Activated CD4-positive, alpha-beta T cell treated with anti-CD3 and anti-CD28 coated beads for 1 hour (primary cell): ENCODE measurements at places on chromosomes 6 and 20.

DNA sequence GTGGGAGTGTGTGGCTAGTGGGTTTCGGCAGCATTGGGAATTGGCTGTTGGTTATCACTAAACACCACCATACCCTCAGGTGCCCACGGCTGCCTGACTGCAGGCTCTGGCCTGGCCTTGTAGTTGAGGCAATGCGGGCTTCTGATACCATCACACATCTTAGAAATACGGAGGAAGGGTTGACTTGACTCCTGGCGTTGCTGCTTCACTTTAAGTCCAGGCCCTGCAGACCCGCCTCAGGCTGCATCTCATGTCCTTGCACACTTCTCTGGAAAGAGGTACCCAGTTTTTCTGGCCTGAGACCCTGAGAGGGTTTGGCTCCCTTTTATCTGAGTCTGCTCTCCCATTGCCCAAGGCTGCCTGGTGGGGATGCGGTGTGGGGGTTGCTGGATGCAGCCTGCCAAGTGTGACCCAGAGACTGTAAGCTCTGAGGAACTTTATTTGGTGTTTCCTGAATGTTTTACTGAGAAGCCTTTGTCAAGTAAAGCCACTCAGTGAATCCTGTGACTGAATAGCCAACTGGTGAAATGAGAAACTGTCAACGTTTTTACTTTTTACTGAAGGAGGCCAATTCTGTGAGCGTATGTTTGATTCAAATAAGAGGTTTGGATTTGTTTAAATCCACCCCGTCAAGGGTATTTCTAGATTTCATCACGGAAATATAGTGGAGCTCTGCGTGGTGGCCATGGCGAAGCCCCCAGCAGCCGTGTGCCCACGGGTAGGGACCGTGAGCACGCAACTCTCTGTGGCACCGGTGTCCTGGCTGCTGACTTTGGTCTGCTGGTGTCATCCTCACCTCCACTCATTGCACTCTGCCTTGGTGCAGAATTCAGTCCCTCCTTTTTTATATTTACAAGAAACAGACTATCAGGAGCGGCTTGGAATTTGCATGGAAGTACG is 160.1 kb downstream of the DTNBP1 start:
- DNase-seq: no peak

GRCh38 chr6:138432063-138432356 is 28.0 kb downstream of the HEBP2 start:
- DNase-seq: no peak

- DNase-seq: no peak
Measured at GRCh38 chr20:51187261-51187660, 164.4 kb upstream of the KCNG1 start.

DNA sequence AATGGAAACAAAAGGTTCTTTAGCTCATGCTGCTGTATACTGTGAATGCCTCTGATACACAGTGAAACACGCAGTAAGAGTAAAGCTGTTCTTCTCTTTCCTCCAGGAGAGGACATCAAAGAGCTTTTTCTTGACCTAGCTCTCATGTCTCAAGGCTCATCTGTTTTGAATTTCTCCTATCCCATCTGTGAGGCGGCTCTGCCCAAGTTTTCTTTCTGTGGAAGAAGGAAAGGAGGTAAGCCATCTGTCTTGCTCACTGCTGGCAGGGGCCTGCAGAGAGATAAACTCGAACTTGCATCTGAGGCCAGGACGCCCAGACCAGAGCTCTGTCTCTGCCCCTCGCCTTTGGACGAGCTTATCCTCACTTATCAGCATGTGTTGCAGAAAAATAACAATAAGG is 37.7 kb downstream of the LY86 start:
- DNase-seq: no peak

GRCh38 chr6:166726201-166726600 is 99.2 kb upstream of the RPS6KA2 start:
- DNase-seq: no peak

DNA sequence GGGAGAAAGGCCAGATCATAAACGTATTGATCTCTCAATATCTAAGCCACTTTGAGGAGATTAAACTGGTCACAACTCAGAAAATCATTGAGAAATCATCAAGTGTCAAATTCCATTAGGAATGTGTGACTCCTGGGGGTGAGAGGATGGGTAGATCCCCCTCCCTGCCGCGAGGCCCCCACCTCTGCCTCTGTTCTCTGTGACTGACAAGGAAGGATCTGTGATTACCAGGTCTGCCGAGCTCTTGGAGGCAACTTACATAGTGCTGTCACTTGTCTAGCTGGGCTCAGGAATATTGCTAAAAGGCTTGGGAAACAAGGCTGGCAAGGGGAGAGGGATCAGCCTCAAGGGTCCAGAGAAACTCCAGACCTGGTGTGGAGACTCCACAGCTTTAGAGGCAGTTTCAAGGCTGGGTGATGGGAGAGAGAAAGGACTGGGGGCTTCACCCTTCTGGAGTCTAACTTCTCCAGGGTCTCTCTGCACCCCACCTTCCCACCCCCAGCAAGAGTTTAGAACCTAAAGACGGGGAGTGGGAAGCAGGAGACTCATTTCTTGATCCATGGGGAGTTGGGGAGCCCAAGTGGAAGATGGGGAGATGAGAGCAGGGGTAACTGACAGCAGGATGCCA is 11.6 kb upstream of the ARMC12 start:
- no peak for DNase-seq

- no peak for DNase-seq
Measured at GRCh38 chr6:90425161-90425641, 128.6 kb upstream of the BACH2 start.

DNA sequence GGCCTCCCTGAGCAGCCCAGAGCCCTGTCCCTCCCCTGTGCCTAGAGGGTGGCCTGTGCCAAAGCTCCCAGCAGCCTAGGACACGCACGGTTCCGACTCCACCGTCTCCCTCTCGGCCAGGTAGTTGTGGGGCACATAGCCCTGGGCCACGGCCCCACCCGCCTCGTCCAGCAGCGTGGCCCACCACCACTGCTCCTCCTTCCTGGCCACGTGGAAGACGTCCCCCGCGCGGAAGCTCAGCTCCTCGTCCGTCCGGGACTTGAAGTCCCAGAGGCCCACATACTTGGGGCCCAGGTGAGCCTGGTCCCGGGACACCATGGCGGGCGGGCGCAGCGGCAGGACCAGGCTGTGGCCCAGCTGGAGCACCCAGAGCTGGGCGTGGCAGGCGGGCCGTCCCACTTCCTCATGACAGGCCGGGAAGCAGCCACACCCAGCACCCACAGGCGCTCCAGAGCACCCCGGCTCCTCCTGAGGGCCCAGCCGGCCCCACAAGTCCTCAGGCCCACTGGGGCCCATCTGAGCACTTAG is at the start of gene PTK6:
Gene PTK6, minus strand, starts transcription at position 380 of the 528 bp plus-strand sequence. Its CDS starts 62 bp downstream, at position 318.
- DNase-seq: no peak

DNA sequence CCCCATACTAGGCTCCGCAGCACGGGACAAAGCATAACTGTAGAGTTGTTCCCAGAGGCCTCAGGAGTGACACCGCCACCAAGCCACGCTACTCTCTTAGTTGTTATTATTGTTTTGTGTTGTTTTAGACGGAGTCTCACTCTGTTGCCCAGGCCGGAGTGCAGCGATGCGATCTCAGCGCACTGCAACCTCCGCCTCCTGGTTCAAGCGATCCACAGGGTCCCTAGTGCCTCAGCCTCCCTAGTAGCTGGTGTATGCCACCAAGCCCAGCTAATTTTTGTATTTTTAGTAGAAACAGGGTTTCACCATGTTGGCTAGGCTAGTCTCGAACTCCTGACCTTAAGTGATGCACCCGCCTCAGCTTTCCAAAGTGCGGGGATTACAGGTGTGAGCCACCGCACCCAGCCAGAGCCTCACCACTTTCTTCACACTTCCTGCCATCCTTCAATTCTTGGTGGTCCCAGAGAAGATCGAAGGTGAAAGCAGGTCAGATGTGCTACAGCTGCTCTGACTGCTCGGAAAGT is 11.8 kb downstream of the RPL7L1 start:
- DNase-seq: no peak

GRCh38 chr6:5104667-5105066 is 19.5 kb downstream of the PPP1R3G start:
- no peak for DNase-seq

- DNase-seq: no peak
Measured at GRCh38 chr6:39760226-39760952, 31.8 kb upstream of the DAAM2 start.

- DNase-seq: no peak
Measured at GRCh38 chr6:83442752-83443151, 11.9 kb upstream of the ME1 start.

GRCh38 chr6:123875784-123876183 is 72.1 kb downstream of the NKAIN2 start:
- no peak for DNase-seq

DNA sequence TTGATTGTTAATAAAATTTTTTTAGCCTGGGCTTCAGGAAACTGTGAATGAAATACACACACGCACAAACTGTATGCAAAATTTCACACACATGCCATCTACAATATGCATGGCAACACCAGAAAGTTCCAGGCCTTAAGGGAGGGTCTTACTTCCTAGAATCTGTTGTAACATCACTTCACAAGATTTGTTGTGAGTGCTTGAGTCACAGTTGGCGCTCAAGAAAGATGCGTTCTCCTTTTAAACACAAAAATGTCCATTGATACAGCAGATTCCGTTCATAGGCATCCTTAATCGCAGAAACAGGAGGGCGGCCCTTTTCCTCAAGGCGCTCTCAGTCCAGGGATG is 485 bp upstream of the RTF2 start:
- no peak for DNase-seq

GRCh38 chr6:113654396-113654795 is 202.7 kb upstream of the MARCKS start:
- no peak for DNase-seq

- DNase-seq: no peak
Measured at GRCh38 chr6:165886169-165886568, 223.1 kb upstream of the PDE10A start.

- DNase-seq: no peak
Measured at GRCh38 chr6:150417899-150418826, 49.4 kb downstream of the IYD start.

- DNase-seq: no peak
Measured at GRCh38 chr6:166105341-166106075, 62.1 kb downstream of the TBXT start.

DNA sequence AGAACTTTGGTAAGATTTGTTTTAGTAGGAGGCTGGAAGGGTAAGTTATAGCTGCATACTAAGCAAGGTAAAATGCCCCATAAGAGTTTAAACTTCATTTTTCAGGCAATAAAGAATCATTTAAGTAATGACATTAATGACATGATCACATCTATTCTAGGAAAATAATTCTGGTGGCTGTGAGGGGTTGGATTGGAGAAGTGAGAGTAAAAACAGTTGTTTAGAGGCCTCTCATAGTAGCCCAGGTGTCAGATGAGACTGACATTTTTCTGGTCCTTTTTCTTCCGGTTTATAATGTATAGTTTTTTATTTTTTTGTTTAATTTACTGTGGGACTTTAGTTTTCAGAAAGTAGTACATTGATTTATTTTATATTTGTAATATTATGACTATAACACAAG is 40.8 kb downstream of the ITCH start:
- DNase-seq: no peak

DNA sequence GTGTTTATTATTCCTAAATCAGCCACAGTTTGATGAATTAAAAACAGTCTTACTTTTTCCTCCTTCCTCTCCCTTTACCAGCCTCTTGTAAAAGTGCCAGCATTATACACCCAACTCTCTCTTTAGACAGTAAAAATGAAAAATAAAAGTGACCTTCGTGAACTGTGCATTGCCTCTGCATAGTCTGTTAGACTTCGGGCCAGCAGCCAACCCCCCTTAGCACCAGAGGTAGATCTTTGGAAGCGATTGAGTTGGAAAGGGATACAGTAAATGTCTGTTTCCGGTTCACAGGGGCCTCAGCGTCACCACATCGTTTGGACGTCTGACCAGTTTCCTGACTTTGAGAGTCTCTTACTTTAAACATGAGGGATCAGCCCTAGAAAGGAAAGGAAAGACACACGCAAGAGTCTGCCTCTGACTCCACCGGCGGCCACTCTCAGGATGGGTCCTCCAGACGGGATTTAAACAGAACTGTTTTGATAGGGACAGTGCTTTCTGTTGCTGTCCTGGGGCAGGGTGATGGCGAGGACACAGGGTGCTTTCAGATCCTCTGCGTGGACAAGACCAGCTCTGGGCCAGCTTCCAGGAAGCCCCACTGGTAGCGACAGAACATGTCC is 206.6 kb upstream of the PREP start:
- no peak for DNase-seq

DNA sequence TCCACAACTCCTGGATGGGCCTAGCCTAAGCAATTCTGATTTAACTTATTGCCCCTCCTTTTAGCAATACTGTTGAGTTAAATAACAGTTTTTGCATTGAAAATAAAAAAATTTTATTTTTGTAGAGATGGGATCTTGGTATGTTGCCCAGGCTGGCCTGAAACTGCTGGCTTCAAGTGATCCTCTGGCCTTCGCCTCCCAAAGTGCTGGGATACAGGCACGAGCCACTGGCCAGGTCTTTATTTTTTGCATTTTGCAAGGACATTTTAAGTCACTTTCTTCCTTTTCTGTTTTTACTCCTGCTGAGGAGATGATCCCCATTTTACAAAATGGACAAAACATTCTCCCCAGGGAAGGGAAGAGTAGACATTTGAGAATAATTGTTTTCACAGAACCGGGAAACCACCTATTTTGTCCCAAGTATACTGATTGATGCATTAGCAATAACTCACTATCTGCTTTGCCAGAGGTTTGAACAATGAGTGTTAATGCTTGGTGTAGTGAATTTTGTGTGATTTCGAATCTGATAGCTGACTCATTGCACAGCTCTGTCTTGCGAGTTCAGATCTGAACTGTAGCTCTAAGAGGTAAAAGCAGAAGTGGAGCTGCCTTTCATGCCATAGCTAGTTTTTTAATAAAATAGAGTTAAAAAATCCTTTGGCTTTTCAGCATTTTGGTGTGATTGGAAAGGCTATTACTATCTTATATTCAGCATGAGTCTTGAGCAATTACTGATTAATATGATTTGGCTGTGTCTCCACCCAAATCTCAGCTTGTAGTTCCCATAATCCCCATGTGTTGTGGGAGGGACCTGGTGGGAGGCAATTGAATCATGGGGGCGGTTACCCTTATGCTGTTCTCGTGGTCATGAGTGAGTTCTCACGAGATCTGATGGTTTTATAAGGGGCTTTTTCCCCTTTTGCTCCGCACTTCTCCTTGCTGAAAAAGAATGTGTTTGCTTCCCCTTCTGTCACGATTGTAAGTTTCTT is 20.9 kb downstream of the IGF2R start:
- DNase-seq: no peak

- DNase-seq: no peak
Measured at GRCh38 chr6:158566207-158566818, 6.4 kb downstream of the TMEM181 start.

DNA sequence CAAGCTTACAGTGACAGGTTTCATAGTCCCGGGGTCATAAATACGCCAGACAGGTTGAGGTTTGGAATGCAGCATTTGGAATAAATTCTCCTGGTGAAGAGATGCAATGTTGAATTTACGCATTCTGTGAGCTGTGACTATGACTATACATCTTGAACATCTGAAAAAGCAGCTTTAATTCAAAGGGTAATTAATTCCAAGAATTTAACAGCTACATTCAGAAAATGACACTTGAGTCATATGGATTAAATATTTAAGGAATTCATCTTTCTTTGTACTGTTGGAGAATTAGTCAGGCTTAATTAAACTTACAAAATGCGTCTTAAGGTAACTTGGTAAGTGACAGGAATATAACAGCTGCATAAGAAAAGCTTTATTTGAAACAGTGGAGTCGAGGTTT is 74.7 kb downstream of the ESR1 start:
- no peak for DNase-seq

- no peak for DNase-seq
Measured at GRCh38 chr20:5789827-5790226, 39.6 kb downstream of the SHLD1 start.
